ENCODE measurements at places on chromosomes 7 and 10.

- DNase-seq = no peak
Observed at GRCh38 chr10:86065711-86066251, 300.8 kb downstream of the GRID1 start.

GRCh38 chr10:128048819-128049210, 77.4 kb downstream of the MKI67 start:
- no peak for DNase-seq

- DNase-seq = no peak
Observed at GRCh38 chr7:28002638-28003037, 178.0 kb downstream of the JAZF1 start.

- no peak for DNase-seq
Observed at GRCh38 chr7:25436413-25436812, 208.1 kb upstream of the NPVF start.

All from AG08395 (cell line).